Central memory CD8-positive, alpha-beta T cell (primary cell): ENCODE measurements at places on chromosomes 2 and 18.

GRCh38 chr2:190407662-190408537, at the start of gene MFSD6:
Gene MFSD6, plus strand, starts transcription at chr2:190408355. Its CDS starts 27,675 bp downstream, at chr2:190436030.
- DNase-seq = peak; percentile 71

DNA sequence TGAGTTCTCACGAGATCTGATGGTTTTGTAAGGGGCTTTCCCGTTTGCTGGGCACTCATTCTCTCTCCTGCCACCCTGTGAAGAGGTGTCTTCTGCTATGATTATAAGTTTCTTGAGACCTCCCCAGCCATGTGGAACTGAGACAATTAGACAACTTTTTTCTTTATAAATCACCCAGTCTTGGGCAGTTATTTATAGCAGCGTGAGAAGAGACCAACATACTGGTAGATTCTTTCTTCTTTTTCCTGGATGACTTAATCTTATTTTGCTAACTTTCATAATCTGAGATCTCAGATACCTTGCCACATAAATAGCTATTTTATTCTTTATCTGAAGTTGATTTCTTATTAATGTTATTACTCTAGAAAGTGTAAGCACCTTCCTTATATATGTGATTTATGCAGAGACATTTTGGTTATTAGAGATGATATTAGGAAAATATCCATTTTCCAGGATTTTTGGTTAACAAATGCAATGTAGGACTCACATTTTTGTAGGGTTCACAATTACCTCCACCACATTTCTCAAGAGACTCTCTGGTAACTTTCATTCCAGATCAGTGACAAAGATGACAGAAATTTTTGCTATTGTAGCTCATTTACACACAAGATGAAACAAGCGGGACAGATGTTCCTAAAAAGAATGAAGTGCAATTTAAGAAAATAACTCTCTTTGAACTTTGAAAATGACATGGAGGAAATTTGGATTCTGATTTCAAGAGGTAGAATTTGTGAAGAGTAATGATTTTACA, 97.9 kb upstream of the RND3 start:
- DNase-seq = no peak

DNA sequence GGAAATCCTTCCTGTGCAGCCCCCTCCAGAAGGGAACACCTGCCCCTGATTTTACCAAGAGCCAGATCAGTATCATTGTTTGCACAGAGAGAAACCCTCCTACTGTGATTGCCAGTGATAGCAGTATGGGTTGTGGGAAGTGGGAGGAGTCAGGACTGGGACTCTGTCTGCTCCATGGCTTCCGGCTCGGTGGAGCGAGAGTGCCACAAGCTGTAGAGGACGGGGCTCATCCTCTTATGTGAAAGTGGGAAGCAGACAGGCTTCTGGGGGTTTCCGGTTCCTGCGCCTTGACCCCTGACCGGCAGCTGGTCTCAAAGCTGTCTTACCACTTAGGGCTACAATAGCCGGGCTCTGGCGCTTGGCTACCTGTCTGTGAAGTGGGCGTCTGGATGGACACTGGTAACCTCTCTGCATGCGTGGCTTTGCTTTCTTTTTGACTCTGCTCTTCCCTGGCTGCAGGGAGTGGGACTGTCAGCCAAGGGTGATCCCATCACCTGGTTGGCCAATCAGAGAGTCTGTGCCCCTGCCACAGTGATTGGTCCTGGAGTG, 79.7 kb downstream of the BCL2L11 start:
- DNase-seq = no peak

DNA sequence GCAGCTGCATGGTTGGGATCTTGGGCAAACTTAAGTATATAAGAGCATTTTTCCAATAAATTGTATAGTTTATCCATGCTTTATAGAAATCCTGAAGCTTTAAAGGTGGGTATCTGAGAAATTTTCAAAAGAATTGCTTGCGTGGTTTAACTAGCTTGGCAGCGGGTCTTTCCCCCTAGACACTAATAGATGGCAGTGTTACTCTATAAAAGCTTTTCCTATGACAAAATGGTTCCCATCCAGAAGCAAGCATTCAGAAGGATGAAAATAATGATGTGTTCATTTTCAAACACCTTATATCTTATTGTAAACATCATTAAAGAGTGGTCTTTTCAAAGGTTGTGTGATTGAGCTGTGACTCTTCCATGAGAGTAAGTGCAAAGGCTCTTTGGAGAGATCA, 45.9 kb downstream of the KDM3A start:
- DNase-seq = no peak

GRCh38 chr2:24117902-24118301, 5.2 kb downstream of the PFN4 start:
- no peak for DNase-seq

GRCh38 chr2:188684795-188685194, 289.4 kb upstream of the COL3A1 start:
- DNase-seq = no peak

DNA sequence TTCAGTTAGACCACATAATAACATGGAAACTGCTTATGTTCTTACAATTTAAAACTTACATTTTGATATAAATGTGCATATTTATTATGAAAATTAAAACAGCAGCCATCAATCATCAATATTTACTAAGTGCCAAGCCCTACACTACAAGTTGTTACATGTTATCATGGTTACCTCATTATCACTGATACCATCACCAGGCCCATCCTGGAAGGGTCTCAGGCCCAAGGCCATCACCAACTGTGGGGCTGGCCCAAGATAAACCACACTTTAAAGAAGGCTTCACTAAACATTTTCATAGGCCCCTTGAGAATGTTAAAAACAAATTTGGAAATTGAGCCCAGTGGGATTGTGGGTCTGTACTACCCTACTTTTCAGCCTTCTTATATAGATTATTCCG, 6.4 kb downstream of the ITSN2 start:
- DNase-seq = no peak

- DNase-seq = no peak
Observed at GRCh38 chr2:54945391-54946219, 104.6 kb downstream of the RTN4 start.

DNA sequence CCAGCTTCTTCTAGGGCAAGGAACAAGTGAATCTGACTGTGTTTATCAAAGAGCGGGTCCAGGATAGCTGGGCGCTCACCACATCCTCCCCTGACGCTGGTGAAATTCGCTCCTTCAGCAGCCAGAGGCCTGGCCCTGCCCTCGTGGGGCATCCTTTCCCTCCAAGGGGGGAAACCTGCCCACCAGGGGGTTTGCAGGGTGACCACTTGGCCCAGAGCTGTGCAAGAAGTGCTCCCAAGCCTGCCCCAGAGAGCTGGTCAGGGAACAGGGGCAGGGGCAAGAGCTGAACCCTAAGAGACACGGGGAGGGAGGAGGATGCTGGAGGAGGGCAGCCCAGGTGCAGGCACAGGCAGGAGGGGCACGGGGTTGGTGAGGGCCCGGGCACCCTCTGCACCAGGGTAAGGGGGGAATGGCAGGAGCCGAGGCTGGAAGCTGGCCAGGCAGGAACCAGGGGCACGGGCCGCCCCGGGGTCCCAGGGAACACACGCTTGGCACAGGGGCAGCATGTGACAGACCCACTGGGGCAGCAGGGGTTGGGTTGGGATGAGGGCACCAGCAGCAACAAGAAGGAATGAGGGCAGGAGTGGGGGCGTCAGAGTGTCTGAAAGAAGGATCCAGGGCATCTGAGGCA, 2.8 kb upstream of the GPR55 start:
- no peak for DNase-seq

DNA sequence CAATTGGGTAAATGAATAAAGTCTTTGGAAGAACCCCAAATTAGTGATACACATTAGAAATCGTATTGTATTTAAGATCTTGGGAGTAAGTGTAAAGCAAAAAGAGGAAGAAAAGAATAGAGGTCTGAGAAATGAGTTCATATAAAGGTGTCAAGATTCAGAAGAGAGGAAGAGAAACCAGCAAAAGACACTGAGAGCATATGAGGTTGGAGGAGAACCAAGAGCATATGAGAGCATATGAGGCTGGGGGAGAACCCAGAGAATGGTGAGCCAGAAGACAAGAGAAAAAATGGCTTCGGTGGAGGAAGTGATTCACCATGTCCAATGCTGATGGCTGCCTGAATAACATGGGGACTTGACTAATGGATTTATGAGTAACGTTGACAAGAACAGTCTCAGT, 620.1 kb upstream of the GCFC2 start:
- no peak for DNase-seq

- DNase-seq = peak; percentile 14
Observed at GRCh38 chr2:118013221-118013723, 598 bp downstream of the CCDC93 start.

- no peak for DNase-seq
Observed at GRCh38 chr2:86053166-86053565, 52.5 kb downstream of the POLR1A start.

DNA sequence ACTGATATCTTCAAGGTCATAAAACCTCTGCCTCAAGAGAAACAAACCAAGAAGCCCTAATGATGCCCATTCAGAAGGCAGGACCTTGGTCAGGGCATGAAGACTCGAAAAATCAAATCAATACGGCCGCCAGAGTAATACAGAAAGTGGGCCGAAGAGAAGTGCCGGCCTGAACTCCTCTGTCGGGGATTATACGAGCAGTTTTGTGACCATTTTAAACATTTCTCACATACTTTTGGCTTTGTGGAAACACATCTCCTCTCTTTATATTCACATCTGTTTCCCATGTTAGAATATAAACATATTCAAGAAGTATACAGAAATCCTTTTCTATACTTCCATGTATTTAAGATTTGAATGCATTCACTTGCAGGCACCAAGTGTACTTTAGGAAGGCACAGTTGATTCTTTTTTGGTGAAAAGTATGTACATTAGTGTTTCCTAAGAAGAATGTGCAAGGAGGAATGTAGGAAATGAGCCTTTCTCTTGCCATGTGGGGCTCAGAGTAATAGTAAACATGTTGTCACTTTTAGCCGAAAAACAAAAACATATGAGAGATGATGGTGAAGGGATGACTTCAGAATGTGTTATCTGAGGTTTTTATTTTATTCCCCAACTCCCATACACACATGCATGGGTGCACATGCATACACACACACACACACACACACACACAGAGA, 707.9 kb upstream of the ID2 start:
- DNase-seq = no peak

DNA sequence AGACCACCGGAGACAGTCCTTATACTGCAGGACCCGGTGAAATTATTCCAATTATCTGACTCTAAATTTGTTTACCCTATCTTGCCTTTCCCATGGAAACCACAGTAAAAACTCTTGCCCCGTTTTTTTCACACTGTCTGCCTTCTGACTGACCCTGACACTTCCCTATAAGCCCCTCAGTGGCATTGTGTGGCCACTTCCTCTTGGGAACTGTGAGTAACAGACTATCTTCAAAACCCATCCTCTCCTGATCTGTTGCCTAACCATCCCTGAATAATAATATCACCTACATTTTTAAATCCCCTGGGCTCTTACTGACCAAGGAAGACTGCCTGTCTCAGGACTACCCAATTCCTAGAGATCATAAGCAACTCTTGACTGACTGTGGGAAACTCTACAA, 42.6 kb upstream of the RNF152 start:
- no peak for DNase-seq

DNA sequence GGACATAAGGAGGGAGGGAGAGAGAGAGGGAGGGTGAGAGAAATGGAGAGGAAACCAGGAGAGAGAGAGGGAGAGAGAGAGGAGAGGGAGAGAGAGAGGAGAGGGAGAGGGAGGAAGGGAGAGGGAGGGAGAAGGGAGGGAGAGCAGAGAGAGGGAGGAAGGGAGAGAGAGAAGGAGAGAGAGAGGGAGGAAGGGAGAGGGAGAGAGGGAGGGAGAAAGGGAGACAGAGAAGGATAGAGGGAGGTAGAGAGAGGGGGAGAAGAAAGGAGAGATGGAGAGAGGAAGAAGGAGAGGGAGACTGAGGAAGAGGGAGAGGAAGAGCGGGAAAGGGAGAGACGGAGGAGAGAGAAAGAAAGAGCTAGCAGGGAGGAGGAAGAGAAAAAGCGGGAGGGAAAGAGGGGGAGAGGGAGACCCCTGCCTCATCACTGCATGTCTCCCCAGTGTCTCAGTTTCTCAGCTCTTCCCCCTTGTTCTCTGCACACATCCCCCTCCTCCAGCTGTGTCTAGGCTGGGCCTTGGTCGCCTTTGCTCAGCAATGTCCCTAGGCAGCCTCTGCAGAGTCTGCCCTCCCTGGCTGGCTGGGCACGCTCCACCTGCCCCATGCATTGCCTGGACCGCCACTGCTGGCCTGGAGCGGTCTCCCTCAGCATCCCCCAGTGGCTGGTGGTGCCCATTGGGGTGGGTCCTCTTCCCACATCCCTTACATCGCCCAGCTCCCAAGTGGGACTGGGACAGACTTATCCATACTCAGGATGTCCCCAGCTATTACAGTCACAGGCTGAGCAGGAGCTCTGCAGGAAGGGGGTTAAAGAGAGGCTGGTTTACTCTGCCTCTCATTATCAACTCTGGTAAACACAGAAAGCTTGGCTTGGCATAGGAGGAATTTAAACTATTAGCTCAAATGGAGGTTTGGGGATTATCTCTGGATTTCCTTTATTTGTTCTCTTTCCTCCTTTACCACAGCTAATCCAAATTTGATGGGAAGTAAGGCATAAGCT, 85.7 kb upstream of the APCDD1 start:
- no peak for DNase-seq
